Activated CD4-positive, alpha-beta T cell treated with anti-CD3 and anti-CD28 coated beads for 1 hour (primary cell): ENCODE measurements at places on chromosomes 5 and 9.

- no peak for DNase-seq
These were observed 118.9 kb upstream of the CCDC180 start for GRCh38 chr9:97188545-97188944.

DNA sequence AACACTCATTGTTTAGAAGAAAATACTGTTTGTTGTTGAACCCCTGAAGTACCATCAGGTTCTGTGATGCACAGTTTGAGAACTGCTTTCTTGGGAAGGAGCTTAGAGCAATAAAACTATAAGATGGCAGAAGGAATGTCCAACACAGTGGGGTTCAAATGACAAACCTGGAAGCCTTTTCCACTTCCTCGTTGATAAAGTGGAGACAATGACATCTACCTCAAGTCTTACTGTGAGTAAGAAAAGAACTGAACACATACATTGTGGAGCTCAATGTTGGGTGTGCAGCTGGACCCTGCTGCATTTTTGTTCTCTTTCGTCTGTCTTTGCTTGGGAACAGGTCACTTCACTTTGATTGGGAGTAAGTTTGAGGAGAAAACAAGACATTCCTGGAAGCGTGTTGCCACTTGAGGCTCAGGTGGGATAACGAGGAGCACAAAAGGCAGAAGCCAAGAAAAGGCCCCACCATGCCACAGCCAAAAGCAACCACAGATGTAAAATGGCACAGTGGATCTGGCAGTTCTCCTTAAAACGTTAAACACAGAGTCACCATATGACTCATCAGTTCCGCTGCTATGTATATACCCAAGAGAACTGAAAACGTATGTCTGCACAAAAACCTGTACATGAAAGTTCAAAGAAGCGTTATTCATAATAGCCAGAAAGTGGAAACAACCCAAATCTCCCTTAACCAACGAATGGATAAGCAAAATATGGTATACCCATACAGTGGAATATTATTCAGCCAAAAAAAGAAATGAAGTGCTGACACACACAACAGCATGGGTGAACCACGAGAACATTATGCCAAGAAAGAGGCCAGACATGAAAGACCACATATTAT, 42.9 kb upstream of the SUB1 start:
- DNase-seq, result no peak

- no peak for DNase-seq
These were observed 46.6 kb upstream of the PRSS3 start for GRCh38 chr9:33748633-33749304.

DNA sequence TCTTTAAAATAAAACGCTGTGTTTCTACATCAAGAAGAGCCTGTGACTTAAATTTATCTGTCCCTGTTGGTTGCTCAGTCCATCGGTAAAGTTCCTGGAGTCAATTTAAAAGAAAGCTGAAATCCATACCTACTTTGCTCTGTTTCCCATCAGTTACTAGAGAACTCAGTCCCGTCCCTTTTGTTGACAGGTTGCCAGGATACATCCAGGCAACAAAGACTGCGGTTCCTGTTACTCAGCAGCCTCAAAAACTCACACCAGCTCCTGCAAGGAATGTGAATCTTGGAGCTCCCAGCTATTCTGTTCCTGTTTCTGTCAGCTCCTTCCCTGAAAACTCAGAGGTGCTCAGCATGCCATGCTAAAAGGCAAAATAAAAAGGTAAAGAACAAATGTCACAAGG, at the start of gene ZNF474:
TSS of gene ZNF474 (plus strand) at position 241 of the 400 bp plus-strand sequence. CDS start 22,445 bp downstream, outside the sequence.
- no peak for DNase-seq

GRCh38 chr5:58503390-58504046, 12.3 kb downstream of the GAPT start:
- no peak for DNase-seq
